Glomerular endothelial cell (primary cell): ENCODE measurements at places on chromosomes 3 and 15.

DNA sequence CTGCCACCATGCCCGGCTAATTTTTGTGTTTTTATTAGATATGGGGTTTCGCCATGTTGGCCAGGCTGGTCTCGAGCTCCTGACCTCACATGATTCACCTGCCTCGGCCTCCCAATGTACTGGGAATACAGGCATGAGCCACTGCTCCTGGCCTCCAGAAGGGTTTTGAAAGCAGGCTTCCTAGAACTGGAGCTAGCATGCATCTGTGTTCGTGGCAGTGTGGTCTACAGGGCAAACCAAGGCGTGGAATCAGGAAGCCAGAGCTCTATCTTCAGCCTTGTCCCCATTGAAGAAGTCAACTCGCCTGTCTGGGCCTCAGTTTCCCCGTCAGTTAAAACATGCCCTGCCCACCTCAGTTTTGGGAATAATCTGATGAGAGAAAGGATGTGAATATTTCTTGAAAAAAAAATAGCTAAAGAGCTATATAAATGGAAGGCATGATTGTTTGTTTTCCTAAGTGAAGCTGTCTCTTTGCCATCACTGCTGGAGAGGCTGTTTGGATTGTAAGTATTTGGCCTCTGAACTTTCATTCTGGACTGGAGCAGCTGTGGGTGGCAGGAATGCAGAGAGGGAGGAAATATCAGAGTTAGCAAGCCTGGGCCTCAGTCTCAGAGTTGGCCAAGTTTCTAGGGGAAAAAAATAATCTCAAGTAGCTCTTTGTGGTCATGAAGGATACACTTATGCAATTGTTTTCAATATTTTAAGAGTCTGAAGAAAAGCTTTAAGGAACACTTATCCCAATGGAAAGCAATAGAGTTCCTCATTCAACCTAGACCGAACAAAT, 36.5 kb upstream of the UACA start:
- DNase-seq: no peak

- DNase-seq: no peak
These were observed 77.2 kb upstream of the ARPP21 start for GRCh38 chr3:35562141-35562540.

DNA sequence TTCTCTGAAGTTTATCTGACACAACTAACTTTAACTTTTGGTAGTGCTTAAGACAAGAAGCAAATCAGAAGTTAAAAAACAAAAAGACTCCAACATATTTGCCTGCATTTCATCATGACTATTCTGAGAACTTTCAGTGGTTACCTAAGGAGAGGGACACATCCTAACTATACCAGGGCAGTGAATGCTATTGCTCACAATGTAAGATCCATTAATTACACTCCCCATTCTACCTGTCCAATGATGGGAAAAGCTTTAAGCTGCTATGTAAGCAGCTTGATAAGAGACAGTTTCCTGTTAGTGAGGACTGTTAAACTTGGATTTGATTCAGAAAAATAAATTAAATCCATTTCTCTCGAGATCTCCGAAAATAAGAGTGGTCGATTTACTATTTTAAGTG, 37.5 kb downstream of the SERPINI1 start:
- DNase-seq: no peak

GRCh38 chr3:101722394-101723173, 1.8 kb upstream of the CEP97 start:
- no peak for DNase-seq

DNA sequence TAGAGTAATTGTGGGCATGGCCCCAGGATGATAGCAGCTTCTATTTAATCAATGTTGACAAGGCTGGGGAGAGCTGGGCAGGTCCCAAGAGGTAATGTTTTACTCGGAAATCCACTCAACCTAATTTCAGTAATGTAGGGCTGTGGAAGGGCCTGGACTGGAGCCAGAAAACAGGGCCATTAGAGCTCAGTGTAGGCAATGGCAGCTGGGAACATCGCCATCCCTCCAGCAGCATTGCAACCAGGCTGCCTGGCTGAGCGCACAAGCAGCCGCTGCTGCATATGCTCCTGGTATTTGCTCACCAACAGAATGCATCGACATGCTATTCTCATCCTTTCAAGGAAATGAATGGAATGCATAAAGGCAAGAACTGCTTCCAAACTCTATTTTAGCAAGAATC, 90.0 kb downstream of the GAP43 start:
- DNase-seq: no peak

DNA sequence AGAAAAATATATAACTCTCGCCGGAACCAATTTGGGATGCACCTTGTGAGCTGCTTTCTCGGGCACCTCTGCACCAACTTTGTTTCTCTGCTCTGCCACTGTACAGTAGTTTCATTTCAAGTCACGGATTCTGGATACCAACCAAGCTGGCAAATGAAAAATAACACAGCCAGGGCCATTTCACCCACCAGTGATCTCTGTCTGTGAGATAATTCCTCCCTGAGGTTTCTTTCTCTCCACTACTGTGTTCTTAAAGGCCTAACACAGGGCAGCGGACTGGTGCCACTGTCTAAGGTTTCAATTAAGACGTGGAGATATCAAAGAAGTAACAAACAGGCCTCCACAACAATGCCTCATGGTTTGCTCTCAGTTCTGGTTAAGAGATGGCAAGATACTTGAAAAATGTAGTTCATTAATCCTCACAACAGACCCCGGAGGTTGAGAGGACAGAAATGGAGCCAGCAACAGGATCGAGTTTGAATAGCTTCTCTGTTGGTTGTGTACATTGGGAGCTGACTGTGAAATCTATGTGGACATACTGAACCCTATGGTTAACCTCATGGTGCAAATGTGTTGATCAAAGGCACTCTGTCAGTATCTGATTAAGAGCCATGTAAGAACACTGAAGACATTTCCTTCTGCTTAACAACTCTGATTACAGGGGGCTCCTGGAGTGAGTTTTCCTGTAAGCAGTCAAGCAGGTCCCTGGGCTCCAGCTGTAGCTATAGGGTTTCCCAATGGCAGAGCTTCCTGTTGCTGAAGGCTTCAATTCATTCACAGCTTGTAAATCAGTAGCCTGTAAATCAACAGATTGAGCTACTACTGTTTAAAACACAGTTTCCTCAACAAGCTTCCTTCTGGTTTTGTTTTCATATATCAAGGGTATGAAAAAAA, 470.5 kb downstream of the EPHA3 start:
- DNase-seq: no peak
